ENCODE measurements at places on chromosomes 4 and X. TPM values are rescaled to one million over a fixed set of nuclear protein-coding genes. Genes with fewer than 3 reads are reported as not detected.

Gene IL2
- total RNA-seq = not detected

Gene ANKRD50
- total RNA-seq = 20.1 TPM

Gene ZCCHC18
- total RNA-seq = 13.9 TPM

Gene USP17L11
- not detected for total RNA-seq

Gene BCORL1
- total RNA-seq = 9.4 TPM

Gene HOPX
- 1.2 TPM for total RNA-seq

Gene MAGEA11
- not detected for total RNA-seq

Gene NSD2
- total RNA-seq = 67.7 TPM

Gene USP17L5
- total RNA-seq = not detected

Gene RNF4
- 74.7 TPM for total RNA-seq

Gene WDR1
- 387 TPM for total RNA-seq

Gene KLKB1
- total RNA-seq = 0.35 TPM

Gene BCLAF3
- 20.7 TPM for total RNA-seq

Gene RHOXF2
- not detected for total RNA-seq

Gene SMIM20
- total RNA-seq = 39.2 TPM

Gene CD99L2
- 16.7 TPM for total RNA-seq

Gene MAGEA8
- total RNA-seq = not detected

Gene SMARCA1
- 136 TPM for total RNA-seq

Gene AFF2
- total RNA-seq = 0.35 TPM

Gene CTAG1A
- total RNA-seq = not detected

Gene DCK
- total RNA-seq = 21.2 TPM

Gene YTHDC1
- total RNA-seq = 85.3 TPM

Gene PPP1R2C
- total RNA-seq = not detected

Gene MAGEE2
- not detected for total RNA-seq

Gene HHIP
- total RNA-seq = 0.17 TPM

Gene RGN
- total RNA-seq = 1.6 TPM

Gene MAGEH1
- total RNA-seq = 19.7 TPM

Gene MMGT1
- 21.0 TPM for total RNA-seq

Gene FATE1
- total RNA-seq = not detected

Gene COL4A5
- total RNA-seq = 33.5 TPM

Gene MAGEB1
- total RNA-seq = not detected

Gene ERVMER34-1
- 5.4 TPM for total RNA-seq

Gene CTAG2
- not detected for total RNA-seq

Gene DEFB131A
- total RNA-seq = not detected

Gene AFP
- total RNA-seq = 1.2 TPM

Gene ETNPPL
- not detected for total RNA-seq
